ENCODE measurements at places on chromosomes 5 and 9.

DNA sequence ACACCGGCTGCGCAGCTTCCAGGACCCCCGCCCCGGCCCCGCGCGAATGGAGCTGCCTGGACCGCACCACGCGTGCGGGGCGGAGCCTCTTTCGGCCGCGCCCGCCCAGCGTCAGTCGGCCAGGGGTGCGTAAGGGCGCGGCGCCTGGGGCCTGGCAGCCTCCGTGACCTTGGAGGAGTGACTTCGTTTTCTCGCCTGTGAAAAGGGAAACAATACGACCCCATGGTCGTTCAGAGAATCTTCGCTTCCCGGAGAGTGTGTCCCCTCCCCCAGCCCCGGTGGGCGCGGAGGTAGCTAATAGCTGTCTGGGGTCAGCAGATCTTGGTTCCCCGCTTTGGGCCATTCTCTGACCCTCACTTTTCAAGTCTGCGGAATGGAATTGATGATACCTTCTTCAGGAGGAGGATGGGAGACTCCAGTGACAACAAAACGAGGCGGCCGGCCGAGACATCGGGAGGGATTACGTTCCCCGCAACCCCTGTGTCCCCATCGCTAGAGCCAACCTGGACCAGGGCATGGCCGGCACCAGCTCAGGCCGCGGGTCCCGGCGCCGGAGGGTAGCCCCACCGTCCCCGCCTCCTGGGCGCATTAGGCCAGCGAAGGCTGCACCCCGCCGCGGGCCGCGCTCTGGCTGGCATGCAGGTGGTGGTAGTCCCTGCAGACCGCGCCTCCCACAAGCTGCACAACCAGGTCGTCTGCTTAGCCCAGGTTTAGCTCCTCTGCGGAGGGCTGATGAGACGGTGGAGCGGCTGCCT is 5.5 kb upstream of the CDHR2 start:
- peak; percentile 70 for DNase-seq

- DNase-seq: no peak
Measured at GRCh38 chr5:135210286-135211055, 176.4 kb upstream of the PITX1 start.

DNA sequence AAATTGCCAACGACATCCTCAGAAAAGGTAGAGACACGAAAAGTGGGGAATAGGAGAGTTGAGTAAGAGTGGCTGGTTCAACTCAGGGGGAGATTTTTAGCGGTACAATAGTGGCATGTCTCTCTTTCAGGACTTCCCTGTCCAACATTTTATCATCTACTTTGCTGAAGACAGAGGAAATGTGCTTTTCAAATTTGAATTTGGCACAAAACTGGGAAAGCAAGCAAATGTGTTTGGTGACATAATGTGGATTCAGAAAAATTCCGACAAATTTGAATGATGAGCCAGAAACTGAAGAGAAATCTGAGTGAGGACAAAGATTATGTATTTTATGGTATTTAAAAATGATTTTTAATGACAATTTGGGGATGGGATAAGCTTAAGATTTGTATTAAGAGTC is 33.6 kb upstream of the ZNF608 start:
- DNase-seq: no peak

GRCh38 chr5:58069846-58070245 is 390.0 kb downstream of the PLK2 start:
- DNase-seq: no peak

- DNase-seq: no peak
Measured at GRCh38 chr9:2679011-2679410, 38.3 kb upstream of the KCNV2 start.

- DNase-seq: no peak
Measured at GRCh38 chr9:7580568-7580967, 219.0 kb downstream of the DMAC1 start.

DNA sequence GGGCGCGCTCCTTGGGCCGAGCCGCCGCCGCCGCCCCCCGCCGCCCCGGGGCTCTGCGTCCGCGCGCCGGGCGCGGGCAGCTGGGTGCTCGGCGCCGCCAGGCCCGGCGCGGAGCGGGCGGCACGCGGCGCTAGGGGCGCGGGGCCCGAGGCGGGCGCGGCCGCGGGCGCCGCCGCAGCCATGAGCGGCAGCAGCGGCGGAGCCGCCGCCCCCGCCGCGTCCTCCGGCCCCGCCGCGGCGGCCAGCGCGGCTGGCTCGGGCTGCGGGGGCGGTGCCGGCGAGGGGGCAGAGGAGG is 351 bp downstream of the TRIO start:
- DNase-seq: no peak

- DNase-seq: no peak
Measured at GRCh38 chr5:28967848-28968247, 1929.5 kb upstream of the CDH9 start.

GRCh38 chr9:36796671-36797419 is 224.2 kb downstream of the MELK start:
- no peak for DNase-seq

DNA sequence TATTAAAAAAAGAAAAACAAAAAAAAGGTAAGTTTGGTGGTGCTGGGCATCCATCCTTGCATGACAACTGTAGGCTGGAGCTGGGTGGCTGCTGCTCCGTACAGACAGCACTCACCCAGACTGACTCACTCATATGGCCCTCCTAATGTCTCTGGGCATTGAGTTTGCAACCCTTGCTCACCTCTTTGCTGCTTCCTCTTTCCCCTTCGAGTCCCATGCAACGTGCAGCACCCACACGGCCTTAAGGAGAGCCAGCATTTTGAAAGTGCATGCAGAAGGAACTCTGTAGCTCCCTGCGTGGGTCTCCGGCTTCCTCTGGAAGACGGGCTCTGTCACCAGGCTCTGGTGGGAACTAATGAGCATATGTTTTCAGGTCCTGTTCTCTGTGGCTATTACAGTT is 60.5 kb upstream of the ENTREP1 start:
- no peak for DNase-seq

All from dorsolateral prefrontal cortex (tissue), 122 donors.